CD4-positive, CD25-positive, alpha-beta regulatory T cell (primary cell): ENCODE measurements at places on chromosomes 3 and 15.
A peak's percentile ranks its signal among the peaks of the same experiment; 100 is the strongest.

DNA sequence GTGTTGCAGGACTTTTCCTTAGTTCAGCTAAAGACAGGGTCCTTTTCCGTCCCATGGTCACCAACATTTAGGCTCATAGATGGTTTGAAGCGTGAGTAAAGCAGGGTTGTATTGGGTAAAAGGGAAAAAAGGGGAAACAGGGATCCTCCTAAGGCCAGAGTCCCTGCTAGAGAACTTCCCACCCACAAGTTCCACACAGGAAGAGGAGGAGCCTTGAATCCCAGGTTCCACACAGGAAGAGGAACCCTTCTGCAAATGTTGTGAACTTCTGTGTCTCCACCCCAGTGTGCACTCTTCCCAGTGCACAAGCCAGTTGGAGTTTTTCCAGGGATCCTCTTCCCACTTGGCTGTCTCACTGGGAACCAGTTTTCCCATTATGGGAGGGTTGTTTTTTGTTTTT is 27.6 kb upstream of the ATP8B4 start:
- no peak for DNase-seq

DNA sequence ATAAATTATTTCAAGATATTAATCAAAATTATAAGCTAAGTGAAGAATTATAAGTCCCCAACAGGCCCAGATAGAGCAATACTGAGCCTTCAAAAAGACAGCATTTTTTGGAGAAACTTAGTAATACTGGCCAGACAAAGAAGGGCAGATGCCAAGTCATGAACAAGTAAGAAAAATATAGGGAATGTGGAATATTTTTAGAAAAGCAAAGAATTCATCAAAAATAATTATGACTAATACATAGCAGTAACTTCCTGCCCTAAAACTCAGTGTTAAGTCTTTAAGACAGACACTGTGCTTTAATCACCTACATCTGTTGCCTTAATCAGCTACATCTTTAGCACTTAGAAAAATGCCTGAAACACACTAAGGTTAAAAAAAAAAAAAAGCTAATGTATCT is 31.2 kb downstream of the DPH6 start:
- no peak for DNase-seq

- DNase-seq = no peak
Observed at GRCh38 chr3:127712881-127713771, 40.4 kb downstream of the ABTB1 start.

- no peak for DNase-seq
Observed at GRCh38 chr3:129315223-129315997, 36.7 kb downstream of the HMCES start.

- DNase-seq = no peak
Observed at GRCh38 chr3:114408736-114409670, 115.2 kb downstream of the TIGIT start.

DNA sequence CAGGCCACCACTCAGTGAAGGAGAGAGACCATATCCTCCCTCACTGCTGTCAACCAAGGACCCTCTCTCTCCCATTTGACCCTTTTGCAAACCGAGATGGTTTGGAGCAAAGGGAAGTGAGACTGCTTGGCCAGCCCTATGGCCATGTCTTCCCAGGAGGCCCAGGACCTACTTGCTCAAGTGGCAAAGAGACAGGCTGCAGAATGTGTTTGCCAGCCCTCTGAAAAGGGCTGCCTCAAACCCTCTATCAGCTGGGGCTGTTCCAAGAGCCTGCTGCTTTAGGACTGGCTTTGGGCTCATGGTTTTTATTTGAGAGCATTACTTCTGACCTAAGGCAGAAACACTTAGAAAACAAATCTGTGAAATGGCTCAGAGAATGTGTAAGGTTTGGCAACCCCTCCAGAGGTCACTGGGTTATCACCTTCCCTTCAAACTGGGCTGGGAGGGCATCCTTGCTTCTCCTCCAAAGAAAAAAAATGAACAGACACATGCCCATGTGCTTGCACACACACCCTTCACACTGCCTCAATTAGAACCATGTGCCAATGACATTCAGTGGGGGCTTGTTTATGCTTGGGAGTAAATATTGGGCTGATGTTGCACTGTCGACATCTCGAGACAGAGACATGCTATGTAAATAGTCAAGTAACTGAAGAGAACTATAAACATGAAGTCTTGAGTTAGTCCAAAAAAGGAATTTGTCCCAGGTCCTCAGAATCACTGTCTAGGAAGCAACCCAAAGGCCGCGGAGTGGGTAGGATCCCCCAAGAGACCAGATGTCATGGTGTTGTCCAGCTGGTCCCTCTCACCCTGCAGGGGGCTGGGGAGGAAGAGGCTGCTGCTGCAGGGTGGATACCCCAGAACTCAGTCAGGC is 49.8 kb upstream of the CTDSPL start:
- DNase-seq = no peak

DNA sequence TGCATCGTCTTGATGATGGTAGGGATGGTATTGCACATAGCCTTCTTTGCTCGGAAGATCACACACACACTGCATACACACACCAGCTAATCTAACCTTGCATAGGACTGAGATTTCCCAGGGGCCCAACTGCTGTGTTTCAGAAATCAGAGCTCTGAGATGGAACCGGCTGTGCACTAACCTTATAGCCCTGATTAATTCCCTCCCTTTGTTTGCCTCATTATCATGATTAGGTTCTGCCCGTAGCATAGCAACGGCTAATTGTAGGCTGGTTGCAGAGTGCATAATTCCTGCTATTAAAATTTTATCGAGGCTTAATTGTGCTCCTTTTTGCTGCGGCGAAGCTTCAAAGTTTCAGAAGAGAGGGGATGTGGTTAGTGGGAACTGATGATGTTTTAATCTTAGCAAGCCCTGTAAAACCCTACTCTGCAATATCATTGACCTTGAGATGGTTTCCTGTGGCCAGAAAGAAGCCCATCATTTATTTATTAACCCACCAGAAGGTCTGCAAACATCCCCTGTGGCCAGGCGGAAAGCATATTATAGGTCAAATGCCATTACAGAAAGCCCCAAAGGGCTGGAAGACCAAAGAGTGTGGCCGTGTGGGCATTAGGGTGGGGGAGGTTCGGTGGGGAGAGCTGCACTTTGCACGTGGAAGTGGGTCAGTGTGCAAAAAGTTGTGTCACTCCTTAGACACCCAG is 56.2 kb upstream of the GLCE start:
- peak; percentile 53 for DNase-seq

DNA sequence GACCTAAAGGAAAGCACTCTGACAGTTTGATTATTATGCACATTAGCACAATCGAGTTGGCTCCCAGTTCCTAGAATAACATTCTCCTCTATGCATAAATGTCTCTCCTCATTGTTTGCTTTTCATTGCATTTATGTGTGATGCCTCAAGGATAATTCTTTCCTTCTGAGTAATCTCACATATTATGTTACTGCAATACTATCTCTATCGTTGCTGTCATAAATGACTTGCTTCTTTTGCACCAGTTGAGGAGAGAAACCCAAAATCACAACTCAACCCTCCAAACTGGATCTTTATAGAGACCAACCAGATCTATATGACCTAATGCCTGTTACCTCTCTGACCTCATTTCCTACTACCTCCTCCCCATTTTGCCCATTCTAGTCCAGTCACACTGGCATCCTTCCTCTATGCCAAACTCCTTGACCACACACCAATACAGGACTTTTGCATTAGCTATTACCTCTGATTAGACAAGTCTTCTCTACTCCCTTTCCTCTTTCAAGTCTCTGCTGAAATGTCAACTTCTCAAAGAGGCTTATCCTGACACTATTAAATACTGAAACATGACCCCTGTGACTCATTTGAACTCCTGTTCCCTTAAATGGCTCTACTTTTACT is 1026.0 kb downstream of the TUSC7 start:
- DNase-seq = no peak

DNA sequence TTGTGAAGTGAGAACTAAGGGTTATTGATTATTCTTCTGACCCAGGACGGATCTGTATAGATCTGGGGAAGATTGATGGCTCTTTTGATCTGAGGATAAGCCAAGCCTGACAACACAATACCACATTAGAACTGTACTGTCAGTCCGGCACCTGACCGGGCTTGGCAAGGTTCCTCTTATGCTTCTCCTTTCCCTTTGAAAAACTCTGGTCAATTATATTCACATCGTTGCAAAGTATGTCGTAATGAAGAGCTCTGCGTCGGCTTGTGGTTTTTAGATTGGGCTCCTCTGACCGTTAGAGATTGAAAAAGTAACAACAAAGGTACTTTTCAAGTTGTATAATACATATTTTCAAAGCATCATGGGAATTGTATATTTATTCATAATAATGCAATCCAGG is 389.8 kb downstream of the NR2F2 start:
- DNase-seq = no peak

DNA sequence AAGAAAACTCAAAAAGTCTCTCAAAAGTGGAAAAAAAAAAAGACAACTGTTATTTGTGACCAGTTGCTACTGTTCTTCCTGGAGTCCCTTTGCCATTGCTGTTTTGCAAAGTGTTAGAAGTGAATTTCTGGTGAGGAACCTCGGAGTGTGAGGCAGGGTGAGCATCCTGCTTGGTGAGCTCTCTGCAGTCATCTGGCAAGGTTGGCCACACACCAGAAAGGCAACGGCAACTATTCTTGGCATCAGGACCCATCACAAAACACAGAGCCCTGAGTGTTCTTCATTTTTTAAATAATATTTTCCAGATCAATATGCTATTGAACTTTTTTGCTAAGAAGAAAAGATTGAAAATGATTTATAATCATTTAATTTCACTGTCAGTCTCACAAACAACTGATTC is 60.7 kb downstream of the CGNL1 start:
- no peak for DNase-seq

GRCh38 chr3:73774645-73775044 is 149.9 kb upstream of the PDZRN3 start:
- no peak for DNase-seq

GRCh38 chr3:103554451-103554850 is 1119.6 kb downstream of the ZPLD1 start:
- no peak for DNase-seq

GRCh38 chr3:36476286-36476942 is 96.1 kb downstream of the STAC start:
- DNase-seq = no peak

- DNase-seq = no peak
Observed at GRCh38 chr15:66985653-66986052, 79.7 kb upstream of the SMAD3 start.

DNA sequence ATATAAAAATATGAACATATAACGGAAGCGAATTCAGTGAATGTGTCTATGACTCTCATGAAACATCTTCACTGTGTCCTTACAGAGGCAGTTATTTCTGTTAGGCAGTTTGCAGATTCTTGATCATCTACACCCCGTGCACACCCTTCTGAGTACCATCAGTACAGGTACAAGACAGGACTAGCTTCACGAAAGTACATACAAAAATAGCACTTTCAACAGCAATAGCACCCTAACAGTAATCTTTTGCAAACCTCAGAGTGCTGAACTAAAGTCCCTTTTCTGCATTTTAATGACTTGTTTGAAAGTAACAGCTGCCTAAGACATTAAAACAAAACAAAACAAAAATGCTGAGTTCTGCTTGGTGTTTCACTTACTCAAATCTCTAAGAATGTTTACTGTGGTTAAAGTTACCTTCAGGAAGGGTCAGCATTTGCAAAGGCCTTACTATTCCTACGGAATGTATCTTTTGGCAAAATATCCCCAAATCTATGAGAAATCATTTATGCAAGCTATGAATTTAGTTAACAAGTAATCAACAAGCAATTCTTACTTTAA is 104.1 kb downstream of the CNTN3 start:
- no peak for DNase-seq

DNA sequence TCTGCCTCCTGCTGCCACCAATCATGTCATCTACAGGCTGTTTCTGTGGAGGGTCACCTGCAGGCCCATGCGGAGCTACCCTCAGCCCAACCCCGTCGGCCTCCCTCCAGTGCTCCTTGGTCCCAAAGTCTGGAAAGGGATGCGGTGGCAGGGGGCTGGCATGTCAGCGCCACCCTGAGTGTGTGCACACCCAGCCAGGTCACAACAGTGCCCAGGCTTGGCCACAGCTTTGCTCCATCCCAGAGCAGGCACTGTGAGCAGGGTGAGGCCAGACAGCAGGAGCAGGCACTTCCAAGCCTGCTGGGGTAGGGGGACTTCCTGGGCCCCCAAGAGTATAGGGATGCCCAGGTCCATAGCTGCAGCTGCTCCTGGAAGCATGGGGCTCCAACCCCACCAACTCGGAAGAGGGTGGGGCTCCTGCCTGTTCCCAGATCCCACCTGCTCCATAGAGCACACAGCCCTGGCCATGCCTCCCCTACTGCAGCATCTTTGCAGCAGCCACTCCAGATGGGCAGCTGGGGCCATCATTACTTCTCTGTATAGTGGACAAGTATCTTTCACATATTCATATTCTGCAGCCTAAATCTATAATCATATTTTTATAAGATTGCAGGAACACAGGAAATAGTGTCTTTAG is 109.3 kb downstream of the CBLB start:
- DNase-seq = no peak

DNA sequence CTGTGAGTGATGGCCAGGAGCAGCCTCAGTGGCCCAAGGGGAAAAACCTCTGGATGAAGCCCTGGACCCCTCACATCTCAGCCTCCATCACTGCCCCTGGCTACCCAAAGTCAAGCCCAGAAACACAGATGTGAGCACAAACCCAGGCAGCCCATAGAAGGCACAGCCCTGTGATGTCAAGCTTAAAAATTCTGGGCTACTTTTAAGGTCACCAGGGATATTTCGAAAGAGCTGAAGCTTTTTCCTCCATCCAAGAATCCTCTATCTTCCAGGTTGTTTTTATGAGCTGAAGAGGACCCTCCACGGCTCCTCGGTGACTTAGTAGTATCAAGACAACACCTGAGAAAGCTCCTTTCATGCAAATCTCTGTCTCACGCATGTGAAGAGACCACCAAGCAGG is 11.5 kb downstream of the LIPC start:
- DNase-seq = no peak

GRCh38 chr15:32866454-32867312 is 148.9 kb downstream of the GREM1 start:
- no peak for DNase-seq

DNA sequence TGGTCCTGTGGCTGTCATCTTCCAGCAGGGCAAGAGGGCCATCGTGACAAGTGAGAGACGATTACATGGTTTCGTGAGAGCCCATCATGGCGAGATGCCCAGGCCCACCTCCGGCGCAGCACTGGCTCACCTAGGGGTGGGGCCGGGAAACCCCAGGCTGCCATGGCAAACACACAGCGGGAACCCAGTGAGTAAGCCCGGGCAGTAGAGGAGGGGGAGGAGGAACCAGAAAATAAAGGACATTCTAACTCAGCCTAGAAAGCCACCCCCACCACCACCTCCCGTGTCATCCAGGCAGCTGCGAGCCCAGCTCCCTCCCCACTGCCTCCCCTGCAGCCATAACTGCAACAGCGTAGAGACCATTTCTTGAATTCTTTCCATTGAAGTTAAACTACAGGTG is 52.3 kb downstream of the PCSK6 start:
- no peak for DNase-seq
